ENCODE measurements at places on chromosomes 1 and 21.

DNA sequence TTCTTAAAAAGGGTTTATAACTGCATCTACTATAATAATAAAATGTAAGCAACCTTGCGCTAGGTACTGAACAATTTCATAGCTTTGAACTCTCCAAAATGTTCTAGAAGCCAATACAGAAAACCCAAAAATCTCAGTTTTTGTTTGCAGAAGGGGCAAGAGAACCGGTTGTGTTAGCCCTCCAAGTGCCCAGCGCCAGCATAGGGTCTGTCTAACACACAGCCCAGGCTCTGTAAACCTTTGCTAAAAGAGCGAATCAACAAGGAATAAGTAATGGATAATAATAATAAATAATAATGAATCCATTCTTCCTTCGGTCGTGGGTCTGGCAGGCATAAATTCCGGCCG is 333 bp upstream of the CHAF1B start:
- no peak for DNase-seq

DNA sequence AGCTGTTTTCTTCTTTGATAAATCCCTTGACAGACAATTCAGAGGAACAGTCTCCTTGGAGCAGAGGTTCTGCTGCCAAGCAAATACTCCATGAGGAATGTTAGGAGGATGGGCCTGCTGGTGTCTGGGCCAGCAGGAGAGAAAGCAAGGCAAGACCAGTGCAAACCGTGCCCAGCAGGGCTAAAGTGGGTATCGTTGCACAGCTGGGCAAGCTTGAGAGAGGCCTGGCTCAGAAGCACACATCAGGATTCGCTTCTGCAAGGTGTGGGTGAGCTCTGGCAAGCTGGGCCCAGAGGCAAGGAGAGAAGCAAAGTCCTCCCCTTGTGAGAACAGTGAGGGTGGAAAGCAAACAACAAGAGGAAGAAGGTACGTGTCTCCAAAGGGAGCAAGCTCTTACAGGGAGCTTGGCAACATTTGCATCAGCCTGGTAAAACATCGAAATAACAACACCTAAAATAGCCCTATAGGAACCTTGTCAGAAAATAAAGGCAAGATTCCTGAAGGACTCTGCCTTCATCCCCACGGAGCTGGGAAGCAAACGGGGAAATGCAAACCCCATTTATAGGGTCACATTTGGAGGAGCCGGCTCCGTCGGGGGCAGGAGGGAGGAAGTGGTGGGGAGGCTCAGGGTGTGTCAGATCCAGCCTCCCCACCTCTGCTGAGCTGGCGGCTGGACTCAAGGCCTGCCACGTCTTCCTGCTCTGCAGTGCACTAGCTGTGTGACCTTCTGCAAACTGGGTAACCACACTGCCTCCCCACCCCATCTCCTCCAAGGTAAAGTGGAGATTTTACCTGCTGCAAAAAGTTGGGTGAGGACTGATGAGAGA is 62.3 kb upstream of the HIVEP3 start:
- DNase-seq: no peak

GRCh38 chr1:54053745-54054437 is 483 bp downstream of the TCEANC2 start:
- DNase-seq: no peak

DNA sequence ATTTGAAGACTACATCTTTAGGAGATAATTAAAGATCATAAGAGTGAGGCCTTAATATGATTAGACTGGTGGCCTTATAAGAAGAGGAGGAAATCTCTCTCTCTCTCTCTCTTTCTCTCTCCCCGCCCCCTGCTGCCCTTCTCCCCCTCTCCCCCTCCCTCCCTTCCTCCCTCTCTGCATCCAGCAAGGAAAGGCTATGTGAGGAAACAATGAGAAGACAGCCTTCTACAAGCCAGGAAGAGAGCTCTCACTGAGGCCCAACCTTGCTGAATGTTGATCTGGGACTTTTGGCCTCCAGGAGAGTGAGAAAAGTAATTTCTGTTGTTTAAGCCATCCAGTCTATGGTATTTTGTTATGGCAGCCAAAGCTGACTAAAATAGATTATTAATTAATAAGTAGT is 21.6 kb downstream of the FOXD3 start:
- no peak for DNase-seq

DNA sequence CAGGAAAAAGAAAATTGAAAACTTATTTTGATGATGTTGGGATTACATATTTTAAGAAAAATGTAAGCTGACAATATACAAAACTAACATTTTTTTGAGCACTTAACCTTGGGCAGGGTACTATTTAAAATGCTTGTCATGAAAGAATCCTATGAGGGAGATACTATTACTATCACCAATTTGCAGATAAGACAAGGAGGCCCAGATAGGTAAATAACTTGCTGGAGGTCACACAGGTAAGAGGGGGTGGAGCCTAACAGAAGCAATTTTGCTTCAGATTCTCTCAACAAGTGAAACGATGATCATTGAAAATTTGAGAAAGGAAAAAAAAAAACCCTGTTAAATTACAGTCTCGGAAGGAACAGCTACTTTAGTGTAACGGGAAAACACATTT is 1.2 kb downstream of the GART start:
- DNase-seq: no peak

GRCh38 chr1:244709076-244709475 is 56.1 kb downstream of the DESI2 start:
- DNase-seq: no peak

GRCh38 chr1:185693654-185694053 is 40.5 kb upstream of the HMCN1 start:
- no peak for DNase-seq

- no peak for DNase-seq
These were observed 319.8 kb upstream of the SPAG17 start for GRCh38 chr1:118504867-118505266.

DNA sequence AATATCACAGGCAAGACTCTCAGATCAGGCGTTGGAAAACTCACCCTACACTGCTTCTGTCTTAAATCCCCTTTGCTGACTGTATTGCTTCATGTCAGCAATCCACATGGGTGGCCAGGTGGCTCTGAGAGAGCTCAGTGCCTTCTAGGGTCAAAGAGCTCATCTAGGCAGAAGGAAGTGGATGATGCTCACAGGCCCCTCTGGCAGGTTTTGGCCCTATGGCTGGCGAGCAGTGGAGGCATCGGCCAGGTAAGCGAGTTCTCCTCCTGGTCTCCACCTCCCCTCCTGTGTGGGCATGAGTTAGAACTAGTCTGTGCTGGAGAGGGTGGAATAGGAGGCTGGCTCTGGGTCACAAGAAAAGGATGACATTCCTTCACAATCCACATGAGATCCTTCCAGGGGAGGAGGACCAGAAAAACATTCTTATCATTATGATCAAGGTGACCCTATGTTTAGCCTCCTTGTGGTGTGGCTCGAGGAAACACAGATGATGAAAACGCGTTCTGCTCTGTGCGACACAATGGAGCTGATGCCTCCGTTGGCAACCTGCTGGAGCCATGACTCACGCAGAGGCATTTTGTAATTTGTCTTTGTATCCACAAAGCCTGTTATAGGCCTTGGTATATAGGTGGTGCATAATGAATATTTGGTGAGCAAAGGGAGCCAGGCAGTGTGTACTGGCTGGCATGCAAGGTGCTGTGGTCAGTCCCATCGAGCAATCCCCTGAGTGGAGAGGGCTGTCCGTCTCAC is 264.6 kb upstream of the RAB4A start:
- DNase-seq: no peak

GRCh38 chr21:14690886-14691285 is 144.8 kb upstream of the SAMSN1 start:
- no peak for DNase-seq

DNA sequence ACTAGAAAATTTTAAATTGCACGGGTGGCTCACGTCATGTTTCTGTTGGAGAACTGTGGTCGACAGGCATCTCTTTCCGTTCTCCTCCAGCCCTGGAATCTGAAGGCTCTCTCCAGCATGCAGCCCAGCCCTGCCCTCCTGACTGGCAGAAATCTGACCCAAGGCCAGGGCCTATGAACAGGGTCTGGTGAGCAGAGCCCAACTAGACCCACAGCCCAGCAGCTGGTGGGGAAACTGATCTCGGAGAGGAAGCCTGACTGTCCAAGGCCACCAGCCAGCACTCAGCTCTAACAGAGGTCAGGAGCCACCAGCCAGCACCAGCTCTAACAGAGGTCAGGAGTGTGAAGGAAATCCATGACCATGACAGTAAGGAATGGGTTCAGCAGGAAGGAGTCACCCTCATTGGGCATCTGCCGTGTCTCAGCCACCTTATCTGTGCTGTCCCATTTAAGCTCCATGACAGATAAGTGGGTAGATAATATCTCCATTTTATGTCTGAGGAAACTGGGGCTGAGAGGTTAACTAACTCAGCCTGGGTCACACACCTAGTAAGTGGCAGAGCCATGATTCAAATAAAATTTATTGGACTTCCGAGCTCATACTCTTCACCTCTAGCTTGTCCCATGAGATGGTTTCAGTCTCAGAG is 20.2 kb upstream of the PKP1 start:
- no peak for DNase-seq

GRCh38 chr1:239274242-239274830 is 112.0 kb upstream of the CHRM3 start:
- no peak for DNase-seq

GRCh38 chr1:153627715-153628626 is at the start of gene S100A1:
TSS of gene S100A1 (plus strand) at chr1:153628434. CDS start at chr1:153630522, 2,088 bp downstream.
- no peak for DNase-seq

- DNase-seq: no peak
These were observed 5.0 kb upstream of the ADAMTSL4 start for GRCh38 chr1:150544204-150544603.

GRCh38 chr1:203628201-203629015 is 1.8 kb downstream of the ATP2B4 start:
- peak; percentile 46 for DNase-seq

GRCh38 chr1:167305706-167306277 is 85.1 kb downstream of the POU2F1 start:
- no peak for DNase-seq

DNA sequence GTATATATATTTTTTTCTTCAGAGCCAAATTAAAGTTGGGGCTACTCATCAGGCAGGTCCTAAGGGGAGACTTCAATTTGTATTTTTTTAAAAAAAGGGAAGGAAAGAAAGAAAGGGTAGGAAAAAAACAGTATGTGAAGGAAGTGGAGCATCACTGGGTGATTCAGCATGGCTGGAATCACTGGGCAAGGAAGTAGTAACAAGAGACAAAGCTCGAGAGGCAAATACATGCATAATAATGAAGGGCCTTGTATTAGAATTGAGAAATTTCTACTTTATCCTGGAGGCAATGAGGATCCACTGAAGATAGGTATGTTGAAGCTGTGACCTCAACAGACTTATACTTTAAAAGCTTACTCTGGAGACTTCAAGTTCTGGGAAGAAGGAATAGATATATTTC is 184.4 kb downstream of the COQ8A start:
- no peak for DNase-seq

- no peak for DNase-seq
These were observed 5.6 kb upstream of the AKR1A1 start for GRCh38 chr1:45545019-45545493.

DNA sequence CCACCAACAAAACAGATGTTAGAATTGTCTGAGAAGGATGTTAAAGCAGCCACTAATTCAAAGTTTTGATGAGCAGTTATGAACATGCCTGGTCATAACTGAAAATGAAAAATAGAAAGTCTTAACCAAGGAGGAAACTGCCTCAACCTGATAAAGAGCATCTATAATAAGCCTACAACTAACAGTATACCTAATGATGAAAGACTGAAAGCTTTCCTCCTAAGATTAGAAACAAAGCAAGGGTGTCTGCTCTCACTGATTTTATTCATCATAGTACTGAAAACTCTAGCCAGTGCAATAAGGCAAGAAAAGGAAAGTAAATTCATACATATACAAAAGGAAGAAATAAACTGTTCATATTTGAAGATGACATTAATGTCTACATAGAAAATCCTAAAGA is 82.0 kb downstream of the KCNK1 start:
- no peak for DNase-seq

DNA sequence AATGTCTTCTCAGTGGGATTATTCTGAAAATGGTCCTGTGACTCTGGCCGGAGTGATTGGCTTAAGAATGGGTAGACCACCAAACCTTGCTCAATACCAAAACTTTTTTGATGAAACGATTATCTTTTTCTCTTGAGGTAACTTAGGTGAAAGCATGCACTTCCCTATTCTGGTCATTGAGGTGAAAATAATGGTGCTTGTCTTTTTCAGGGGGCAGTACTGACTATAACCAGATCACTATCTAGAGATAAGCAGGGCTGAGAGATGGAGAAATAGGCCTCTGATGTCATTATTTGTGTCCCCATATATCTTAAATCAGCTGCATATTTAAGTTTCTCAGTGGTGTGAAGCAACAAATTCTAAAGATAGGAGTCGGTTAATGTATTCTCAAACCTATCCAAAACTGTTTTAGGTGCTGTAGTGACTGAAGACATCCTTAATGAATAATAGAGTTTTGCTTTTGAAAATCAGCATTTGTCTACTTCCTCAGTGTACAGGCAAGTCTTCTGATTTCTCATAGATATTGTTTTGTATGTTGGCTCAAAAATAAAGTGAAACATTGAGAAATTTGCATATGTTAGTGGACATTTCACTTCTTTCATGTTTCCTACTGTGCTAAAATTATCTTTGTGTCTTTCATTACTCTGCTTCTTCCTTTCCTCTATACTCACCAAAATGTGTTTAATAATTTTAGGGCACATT is 735.3 kb upstream of the ADGRL4 start:
- DNase-seq: no peak

DNA sequence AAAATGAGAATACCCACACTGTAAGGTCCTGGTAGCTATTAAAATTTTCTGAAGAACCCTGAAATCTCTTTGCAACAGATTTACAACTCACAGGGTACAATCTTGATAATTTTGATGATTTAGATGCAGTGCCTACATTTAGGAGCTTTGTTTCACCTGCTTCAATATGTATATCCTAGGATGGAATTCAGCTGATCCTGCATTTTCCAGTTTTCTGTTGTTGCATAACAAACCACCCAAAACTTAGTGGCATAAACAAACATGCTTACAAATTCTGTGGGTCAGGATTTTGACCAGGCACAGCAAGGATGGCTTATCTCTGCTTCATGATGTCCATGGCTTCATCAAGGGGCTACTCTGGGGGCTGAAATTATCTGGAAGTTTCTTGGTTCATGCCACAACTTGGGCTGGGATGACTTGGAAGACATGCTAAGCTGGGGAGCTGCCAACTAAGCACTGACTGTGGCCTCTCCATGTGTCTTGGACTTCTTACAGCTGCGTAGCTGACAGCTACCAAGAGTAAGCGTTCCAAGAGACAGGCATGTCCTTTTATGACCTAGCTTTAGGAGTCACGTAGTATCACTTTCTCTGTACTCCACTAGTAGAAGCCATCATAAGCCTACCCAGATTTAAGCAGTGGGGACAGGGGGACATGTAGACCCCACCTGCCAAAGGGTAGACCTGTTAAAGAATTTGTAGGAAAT is 108.5 kb downstream of the CACHD1 start:
- no peak for DNase-seq

Data from HEK293T (cell line).